Suppressor macrophage treated with lipopolysaccharide for 1 hour (primary cell): ENCODE measurements at places on chromosomes 12 and 14.

DNA sequence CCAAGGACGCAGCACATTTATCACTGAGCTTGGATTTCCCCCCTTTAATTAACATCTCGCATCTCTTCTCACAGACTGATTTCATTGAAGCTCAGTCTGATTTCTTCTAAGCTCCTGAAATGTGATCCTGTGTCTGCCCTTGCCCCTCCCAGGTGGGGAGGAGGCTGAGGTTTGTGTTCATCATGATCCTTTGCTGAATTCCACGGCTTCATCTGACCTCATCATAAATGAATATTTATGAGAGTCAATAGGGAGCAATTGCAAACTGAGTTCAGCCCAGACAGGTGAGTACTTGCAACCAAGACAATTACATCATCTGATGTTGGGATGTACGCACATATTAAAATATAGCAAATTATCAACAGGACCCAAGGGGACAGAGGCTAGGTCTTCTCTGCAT is 72.4 kb downstream of the MAP1LC3B2 start:
- DNase-seq, result no peak

GRCh38 chr12:97862072-97862471 is 399.5 kb downstream of the RMST start:
- no peak for DNase-seq

DNA sequence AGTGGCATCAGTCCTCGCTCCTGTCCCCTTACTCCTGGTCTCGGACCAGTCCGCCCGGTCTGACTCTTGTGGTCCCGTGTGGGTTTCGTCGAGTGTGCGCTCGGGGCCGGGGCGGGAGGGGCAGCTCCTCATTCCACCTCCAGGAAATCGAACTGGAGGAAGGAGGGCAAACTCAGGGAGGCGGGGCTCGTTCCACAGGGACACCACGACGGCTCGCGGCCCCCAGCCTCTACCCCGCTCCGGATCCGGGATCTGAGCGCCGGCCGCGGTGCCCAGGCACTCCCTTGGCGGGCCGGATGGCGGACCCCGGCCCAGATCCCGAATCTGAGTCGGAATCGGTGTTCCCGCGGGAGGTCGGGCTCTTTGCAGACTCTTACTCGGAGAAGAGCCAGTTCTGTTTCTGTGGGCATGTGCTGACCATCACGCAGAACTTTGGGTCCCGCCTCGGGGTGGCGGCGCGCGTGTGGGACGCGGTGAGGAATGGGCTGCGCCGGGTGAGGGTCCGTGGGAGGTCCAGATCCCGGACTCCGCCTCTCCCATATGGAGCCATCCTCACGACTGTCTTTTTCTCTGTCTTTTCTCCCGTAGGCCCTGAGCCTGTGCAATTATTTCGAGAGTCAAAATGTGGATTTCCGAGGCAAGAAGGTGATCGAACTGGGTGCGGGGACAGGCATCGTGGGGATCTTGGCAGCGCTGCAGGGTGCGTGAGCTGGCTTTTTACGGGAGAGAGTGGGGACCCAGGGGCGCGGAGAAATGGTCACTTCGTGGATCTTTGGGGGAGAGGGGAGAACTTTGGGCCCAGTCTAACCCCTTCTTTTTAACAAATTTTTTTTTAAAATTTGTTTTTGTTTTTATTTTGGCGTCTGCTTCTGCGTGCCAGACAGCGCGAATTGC is at the start of gene EEF1AKMT3:
Gene EEF1AKMT3, plus strand, starts transcription at position 186 of the 894 bp plus-strand sequence. Its CDS starts 111 bp downstream, at position 297.
- peak; percentile 64 for DNase-seq

GRCh38 chr14:75441728-75442127 is 13.9 kb downstream of the JDP2 start:
- no peak for DNase-seq

DNA sequence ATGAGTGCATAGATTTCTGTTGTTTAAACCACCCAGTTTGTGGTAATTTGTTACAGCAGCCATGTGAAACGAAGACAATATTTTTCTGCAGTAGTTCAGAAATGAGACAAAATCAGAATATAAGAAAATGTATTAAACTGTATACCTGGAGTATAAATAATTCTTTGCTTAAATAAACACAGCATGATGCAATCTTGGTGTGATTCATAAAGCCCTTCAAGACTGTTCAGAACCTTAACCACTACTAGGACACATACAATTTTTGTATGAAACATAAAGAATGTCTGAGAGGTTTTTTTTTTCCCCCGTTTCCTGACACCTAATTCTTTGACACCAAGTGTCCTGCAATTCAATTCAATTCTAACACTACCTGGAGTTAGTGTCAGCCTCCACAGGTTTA is 10.5 kb downstream of the C12orf75 start:
- no peak for DNase-seq

GRCh38 chr12:111426344-111427185 is 20.8 kb downstream of the SH2B3 start:
- peak; percentile 43 for DNase-seq

DNA sequence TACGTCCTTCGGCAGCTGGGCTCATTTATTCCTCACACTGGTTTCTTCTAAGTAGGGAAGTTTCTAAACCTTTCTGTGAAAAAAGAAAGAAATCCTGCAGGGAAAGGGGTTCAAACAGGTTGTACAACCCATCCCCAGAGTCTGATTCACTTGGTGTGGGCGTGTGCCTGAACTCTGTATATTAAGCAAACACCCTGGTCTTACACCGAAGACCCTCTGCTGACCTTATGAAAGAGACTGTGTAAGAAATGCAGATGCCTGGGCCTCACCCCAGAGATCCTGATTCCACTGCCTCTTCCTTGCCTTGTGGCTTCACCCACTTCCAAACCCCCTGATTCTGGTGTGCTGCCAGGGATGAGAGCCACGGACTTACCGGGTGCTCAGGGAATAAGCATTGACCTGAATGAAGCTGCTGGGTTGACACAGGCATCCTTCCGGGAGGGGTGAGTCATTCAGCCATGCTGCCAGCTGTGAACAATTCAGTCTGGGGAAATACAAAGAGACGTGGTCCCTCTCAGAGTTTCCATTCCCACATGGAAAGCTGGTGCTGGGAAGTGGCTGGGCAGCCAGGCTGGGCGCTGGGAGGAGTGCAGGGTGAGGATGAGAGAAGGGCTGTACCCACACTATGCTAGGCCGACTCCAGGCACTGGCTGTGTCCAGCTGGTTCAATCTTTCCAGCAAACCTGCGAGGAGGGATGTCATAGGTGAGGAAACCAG is 26.5 kb upstream of the ACTN1 start:
- DNase-seq, result peak; percentile 75

DNA sequence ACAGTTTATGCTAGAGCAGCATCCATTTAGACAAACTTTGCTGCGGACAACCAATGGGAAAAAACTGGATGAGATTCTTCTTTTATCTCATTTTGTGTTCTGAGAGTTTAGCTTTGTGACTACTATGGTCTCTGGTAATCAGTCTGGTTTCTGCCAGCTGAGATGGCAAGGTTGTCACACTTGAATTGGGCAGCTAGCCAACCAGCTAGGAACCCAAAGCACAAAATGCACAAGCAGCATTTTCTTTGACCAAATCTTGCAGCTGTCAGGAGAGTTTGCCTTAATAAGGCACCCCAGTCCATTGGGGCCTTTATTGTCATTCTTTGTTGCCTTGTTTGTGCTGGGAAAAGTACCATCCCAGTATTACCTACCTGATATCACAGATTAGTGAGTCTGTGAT is 34.0 kb upstream of the ETV6 start:
- DNase-seq, result no peak

- DNase-seq, result no peak
Observed at GRCh38 chr14:23442721-23443356, 7.4 kb upstream of the MYH7 start.

DNA sequence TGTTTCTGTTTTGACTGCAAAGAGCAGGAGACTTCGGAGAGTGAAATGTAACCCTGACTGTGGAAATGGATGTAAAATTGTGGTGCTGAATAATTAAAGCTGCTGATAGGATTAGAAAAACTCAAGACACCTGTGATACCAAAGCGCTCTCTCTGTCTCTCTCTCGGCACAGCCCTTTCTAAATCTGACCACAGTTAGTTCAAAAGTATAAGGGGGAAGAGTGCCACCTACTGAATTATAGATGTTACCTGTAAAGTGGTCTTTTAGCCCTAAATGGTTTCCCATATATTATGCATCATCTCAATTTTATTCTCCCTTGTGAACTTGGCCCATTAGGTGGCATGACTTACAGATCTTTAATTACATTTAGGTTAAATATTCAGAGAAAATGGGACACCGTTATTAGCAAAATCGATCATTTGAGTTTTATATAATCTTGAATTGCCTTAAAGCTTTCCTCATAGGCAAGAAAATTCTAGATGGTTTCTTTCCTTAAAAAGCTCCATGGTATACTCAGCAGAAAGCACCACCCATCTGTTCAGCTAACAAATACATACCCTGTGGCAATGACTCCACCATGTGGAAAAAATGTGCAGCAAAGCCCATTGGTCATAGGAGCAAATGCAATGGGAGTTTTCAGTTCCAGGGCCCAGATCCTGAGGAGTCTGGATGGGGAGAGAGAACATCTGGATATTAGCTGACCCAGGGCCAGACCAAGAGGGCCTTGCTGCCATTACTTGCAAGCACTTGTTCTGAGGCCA is 18.1 kb downstream of the RFC5 start:
- DNase-seq, result no peak

GRCh38 chr12:102376781-102377180 is 103.6 kb downstream of the IGF1 start:
- DNase-seq, result no peak

GRCh38 chr14:85644211-85644610 is 114.3 kb downstream of the FLRT2 start:
- no peak for DNase-seq

DNA sequence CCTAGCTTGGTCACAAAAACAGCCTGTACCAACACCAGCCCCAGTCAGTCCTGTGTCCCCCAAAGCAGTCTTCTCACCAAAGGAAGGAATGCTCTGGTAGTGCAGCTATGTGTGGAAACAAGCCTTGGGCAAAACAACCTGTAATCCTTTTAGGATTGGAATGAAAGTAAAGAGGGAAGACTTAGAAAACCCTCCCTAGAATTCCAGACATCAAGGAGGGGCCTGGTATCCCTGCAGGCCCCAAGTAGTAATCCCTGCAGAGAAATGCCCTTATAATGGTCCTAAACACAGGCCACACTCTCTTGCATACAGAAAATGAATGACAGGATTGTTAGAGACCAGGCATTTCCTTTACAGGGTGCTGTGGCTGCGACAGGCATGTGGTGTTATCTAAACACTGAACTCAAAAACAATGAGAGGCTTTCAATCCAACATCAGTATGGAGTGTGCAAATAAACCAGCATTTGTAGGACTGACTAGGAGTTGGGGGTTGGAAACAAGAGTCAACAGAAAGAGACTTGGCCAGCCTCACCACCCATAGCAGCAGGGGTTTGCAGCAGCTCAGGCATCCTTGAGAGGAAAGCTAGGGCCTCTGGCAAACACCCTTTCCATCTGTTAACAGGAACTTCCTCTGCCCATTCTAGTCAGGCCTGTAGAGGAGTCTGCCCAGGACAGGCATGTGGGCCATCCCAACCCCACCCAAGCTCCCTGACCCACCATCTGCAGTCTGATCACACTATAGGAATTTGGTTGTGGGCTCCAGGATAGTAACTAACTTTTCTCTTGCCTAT is 59.1 kb downstream of the DCAF5 start:
- no peak for DNase-seq

GRCh38 chr14:94752591-94753436 is 17.1 kb downstream of the GSC start:
- no peak for DNase-seq

DNA sequence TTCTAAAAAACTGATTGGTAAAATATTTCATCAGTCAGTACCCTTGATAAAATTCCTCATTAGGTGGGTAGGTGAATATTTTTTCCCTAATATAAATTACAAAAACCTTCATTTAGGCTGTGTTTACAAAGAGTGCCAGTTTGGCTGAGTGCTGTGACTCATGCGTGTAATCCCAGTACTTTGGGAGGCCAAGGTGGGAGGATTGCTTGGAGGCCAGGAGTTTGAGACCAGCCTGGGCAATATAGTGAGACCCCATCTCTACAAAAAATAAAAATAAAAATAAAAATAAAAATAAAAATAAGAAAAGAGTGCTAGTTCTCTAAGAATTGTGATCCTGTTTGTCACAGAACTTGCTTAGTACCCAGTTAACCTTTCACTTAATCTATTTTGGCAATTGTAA is 398.4 kb upstream of the RGS6 start:
- no peak for DNase-seq

DNA sequence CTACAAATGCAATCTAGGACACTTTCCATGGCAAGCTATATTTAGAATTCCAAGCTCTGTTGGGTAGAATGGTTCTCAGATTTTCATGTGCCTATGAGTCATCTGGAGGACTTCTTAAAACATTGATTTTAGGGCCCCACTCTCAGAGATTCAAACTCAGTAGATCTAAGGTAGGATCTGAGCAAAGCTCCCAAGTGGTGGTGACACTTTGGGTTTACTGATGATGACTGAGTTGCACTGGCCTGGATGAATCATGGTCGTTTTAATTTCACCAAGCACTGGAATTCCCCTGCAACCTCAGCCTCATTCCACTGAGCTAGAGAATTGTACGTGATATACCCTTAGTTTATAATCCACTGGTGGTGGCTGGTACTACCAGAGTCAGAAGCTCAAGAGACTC is 86.5 kb downstream of the PPM1H start:
- peak; percentile 96 for DNase-seq

GRCh38 chr14:95876761-95877538 is at the start of gene TUNAR:
Gene TUNAR, plus strand, starts transcription at chr14:95876832.
- DNase-seq, result no peak

- DNase-seq, result no peak
Observed at GRCh38 chr12:30859226-30859625, 67.3 kb upstream of the TSPAN11 start.

DNA sequence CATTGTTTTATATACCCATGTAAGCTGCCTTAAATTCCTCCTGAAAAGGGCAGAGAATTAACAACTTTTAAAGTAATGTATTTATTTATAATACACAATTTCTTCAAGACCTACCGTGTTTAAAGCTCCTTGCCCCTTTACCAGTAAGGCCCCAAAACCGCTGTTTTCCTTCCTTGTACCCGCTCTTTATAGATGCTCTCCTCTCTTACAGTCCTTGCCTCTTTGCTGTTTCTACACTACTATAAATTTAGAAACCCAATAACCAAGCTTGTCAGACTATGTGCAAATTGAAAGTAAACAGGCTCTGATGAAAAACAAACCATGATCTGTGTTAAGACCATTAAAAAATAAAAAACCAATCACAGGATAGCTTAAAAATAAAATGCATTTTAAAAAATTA is 3.9 kb downstream of the MPHOSPH9 start:
- no peak for DNase-seq

GRCh38 chr14:79732911-79733655 is 478.2 kb downstream of the DIO2 start:
- no peak for DNase-seq

- DNase-seq, result no peak
Observed at GRCh38 chr12:95630496-95630895, 79.2 kb upstream of the USP44 start.

GRCh38 chr12:4356041-4356327 is 23.5 kb downstream of the FGF23 start:
- DNase-seq, result peak; percentile 34
